ENCODE measurements at places on chromosomes 1 and 21. TPM values are rescaled to one million over a fixed set of nuclear protein-coding genes. Genes with fewer than 3 reads are reported as not detected.

FABP3 gene
- 1.8 TPM for polyA plus RNA-seq

GRCh38 chr21:31848326-31848985 is 24.4 kb upstream of the HUNK start:
- no peak for DNase-seq

DNA sequence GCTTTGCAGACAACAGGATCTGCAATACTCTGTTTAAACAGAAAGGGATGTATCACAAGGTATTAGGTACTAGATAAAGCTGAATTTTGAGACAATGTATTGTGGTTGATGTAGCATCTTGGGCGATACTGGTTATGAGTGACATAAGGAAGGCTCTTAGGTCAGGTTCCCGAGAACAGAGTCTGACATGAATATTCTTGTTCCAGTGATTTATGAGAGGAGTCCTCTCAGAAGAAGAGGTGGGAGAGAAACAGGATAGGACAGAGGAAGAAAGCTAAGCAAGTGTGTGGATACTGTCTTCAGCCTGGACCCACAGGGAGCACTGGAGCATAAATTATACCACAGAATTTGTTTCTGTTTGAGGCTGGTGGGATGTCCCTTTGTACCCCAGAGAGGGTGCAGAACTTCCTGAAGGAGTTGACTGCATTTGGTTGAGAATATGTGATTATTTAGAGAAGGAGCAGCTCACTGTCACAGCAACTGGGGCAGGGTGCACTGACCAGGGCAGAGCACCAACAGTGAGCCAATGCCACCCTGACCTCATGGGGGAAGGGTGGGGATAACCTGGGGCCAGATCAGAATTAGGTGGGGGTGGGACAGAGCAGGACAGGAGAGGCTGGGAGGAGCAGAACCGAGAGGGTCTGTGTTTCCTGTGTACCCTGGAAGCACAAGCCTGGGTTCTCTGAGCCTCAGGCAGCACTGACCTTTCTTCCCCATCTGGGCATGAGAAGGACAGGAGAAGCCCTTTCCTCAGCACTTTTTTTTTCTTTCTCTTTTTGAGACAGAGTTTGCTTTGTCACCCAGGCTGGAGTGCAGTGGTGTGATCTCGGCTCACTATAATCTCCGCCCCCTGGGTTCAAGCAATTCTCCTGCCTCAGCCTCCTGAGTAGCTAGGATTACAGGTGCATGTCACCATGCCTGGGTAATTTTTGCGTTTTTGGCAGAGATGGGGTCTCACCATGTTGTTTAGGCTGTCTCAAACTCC is 36.3 kb upstream of the SLC6A9 start:
- DNase-seq: no peak

DNA sequence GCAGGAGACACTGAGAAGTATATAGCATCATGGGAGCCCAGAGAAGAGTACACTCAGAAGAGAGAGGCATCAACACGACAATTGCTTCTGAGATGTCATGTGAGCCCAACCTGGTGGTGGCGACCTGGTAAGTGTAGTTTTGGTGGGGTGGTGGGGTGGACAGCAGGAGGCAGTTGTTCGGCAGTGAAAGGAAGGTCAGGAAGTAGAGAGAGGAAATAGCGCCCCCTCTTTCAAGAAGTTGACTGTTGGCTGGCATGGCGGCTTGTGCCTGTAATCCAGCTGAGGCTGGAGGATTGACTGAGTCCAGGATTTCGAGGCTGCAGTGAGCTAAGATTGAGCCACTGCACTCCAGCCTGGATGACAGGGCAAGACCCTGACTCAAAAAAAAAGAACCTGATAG is 12.6 kb downstream of the RSPO1 start:
- DNase-seq: no peak

GRCh38 chr1:197980457-197980856 is 63.3 kb downstream of the LHX9 start:
- no peak for DNase-seq

DNA sequence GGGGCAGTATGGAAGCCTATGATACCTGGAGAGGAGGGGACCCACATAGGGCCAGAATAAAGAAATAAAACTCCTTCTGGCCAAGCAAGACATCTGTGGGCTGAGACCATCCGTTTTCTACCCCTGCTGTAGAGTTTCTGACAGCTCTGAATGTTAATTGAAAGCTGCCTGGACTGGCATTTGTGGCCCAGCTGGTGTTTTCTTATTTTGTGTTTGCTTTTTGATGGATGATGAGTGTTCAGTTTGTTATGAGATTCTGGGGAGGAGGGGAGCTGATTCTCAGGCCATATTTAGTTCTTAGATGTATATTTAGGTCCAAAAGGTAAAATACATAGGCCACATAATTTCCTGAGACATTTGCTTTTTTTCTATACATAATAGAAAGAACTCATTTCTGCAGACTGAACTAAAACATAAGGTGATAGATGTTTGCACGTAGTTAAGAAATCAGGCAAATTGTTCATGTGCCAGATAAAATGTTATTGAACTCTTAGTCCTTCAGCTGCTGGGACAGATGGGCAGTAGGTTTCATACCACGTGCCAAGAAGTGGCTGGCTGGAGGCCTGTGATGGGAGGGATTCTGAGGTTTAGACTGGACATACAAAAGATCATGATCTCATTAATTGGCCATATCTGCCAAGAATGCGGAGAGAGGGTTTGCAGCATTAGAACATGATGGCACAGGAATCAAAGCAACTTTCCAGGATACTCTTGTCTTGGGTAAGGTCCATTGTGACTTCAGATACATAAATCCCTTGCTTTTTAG is 54.1 kb downstream of the DSCAM start:
- no peak for DNase-seq

GRCh38 chr1:174040387-174040786 is 18.2 kb upstream of the RC3H1 start:
- DNase-seq: peak; percentile 67

ANGPTL3 gene
- not detected for polyA plus RNA-seq

DNA sequence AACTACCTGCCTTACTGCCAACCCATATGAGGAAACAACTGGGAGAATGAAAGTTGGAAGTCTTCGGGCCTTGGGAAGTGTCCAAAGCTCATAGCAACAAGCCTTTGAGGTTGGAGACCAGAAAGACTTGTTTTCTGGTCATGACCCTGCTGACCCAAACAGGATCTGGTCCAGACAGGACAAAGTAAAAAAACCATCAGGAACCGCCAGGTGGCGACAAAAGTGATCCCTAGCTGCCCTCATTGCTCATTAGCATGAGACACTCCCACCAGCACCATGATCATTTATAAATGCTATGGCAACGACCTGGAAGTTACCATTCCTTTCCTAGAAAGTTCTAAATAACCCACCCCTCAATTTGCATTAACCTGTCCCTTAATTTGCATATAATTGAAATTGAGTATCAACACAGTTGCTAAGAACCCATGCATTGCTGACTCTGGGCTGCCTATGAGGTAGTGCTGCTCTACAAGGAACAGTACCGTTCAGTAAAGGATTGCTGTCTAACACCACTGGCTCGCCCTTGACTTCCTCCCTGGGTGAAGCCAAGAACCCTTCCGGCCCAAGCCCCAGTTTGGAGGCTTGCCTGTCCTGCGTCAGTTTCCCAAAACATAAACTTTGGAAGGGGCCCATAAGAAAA is 89.0 kb downstream of the URB2 start:
- DNase-seq: peak; percentile 32

GRCh38 chr1:60886793-60887331 is 195.5 kb upstream of the NFIA start:
- DNase-seq: no peak

GRCh38 chr1:206534552-206534951 is 27.2 kb downstream of the RASSF5 start:
- no peak for DNase-seq

DNA sequence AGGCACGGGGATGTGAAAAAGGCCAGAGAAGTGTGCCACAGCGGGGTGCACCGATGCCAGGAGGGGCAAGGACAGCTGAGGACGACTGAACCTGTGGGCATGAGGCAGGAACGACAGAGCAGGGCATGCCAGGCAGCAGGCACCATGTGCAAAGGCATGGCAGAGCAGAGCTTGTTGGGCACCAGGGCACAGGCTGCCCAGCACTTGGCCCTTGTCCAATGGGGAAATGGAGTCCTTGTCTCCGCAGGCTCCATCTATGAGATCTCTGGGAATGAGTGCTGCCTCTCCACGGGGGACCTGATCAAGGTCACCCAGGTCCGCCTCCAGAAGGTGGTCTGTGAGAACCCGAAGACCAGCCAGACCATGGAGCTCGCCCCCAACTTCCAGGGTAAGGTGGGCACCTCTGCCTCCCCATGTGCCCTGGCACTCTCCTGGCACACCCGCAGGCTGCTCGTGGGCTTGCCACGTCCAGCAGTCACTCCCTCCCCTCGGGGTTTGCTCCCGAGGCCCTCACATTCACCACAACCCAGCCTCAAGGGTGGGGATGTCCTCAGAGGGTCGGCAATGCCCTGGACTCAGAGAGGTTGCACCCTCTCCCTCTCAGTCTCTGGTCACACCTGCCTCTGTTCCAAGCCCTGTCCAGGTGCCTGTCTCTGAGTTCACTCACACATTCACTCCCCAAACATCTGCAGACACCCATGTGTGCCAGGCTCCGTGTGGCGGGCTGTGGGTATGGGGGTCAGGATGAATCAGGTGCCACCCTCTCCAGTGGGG is 4.2 kb downstream of the THEMIS2 start:
- no peak for DNase-seq

DNA sequence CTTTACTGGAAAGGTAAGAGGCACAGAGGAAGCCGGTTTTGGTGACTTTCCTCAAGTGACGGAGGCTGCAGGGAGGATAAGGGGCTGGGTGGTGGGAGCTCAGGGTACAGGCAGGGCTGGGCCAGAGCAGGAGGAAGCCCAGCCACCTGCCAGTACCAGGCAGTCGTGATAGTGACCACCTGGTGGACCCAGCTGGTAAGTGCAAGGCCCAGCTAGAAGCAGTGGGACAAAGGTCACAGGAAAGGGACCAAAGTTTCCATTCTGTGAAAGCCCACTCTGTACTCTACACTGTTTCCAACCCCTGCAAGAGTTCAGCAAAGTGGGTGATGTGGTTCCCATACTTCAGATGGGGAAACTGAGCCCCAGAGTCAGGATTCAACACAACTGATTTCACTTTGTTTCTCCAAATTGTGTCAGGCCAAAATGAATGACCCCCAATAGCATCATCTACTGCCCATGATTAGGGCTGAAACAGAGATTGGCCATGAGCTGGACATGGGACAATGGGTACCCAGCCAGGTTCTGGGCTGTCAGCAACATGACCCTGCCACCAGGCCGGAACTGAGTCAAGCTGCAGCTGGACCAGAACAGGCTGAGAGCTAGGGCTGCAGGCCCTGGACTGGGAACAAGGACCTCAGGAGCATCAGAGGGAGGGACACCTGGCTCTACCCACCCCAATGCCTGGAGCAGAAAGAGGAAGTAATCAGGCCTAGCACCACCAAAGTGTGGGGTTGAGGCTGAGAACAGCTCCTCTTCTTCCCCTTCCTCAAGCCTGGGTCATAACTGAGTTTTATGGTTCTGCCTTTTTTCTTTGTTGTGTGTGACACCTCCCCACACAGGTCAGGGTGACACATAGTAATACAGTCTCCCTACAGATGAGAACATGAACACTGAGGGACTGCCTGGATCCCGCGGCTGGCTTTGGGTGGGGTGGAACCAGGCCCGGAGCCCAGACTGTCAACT is 50.2 kb downstream of the KCNN3 start:
- DNase-seq: no peak

ADAMTS4 gene
- polyA plus RNA-seq: 2.5 TPM

CLCA2 gene
- polyA plus RNA-seq: 0.01 TPM

DNA sequence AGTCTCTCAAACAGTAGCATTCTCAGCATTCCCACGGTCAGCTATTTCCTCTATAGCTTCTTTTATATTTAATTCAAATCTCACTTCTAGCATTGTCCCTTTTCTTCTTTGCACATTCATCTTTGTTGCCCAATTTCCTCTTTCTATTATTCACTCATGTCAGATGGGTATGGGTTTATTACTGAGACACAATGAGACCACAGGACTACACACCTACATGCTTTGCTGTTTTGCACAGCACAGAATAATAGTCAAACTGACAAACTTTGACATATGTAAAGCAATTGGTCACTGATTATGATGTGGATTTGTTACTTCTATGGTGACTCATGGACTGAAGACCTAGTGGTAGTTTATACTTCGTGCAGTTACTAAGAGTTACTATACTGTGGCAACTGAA is 5.8 kb upstream of the CD1C start:
- no peak for DNase-seq

KLHDC9 gene
- polyA plus RNA-seq: 2.6 TPM

KIF17 gene
- polyA plus RNA-seq: 1.3 TPM

GRCh38 chr1:10838541-10838940 is 42.1 kb upstream of the CASZ1 start:
- no peak for DNase-seq

DNA sequence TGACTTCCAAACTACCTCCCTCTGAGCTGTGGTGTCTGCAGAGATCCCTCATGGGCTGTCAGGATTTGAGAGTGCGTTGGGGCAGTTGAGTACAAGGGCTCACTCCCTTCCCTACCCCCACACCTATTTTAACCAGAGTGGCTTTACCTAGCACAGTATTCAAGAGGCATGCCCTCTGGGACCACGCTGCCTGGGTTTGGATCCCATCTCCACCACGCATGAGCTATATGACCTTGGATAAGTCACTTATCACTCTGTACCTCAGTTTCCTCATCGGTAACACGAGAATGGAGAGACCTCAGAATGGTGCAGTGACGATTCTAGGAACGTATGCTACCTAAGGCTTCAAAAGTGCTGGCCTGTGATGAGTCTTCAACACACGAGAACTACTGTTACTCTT is 147.3 kb upstream of the WNT4 start:
- DNase-seq: no peak

DNA sequence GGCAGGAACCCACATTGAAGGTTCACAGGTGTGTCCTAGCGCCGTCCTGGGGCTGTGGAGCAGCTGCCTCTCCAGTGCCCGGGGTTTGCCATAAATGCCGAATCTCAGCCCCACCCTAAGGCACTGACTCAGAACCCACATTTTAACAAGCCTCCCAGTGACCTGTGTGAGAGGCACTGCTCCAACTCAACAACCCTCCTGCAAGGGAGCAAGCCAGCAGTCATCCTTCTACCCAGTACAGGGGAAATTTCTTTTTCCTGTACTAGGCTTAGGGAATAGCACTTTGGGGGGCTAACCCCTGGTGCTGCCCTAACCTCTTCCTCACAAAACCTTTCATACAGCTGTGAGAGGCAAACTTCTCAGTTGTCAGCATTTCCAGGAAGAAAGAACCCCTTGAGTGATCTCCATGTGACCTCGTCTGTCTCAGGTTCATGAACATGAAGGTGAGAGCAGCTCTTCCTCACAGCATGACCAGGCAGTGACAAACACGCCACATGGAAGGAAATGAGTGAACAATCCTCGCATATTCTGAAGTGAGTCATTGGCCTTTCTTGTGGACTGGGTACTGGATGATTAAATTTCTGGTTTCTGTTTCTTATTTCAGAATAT is 11.4 kb upstream of the BCAR3 start:
- DNase-seq: peak; percentile 77

- no peak for DNase-seq
Measured at GRCh38 chr1:77539519-77540142, 142.8 kb downstream of the ZZZ3 start.

- no peak for DNase-seq
Measured at GRCh38 chr21:42157606-42158310, 61.2 kb upstream of the ABCG1 start.

SYTL1 gene
- 0.29 TPM for polyA plus RNA-seq

GRCh38 chr1:1033009-1033587 is 13.2 kb downstream of the AGRN start:
- peak; percentile 80 for DNase-seq

GRCh38 chr1:38238294-38238693 is 191.7 kb upstream of the POU3F1 start:
- no peak for DNase-seq

MAP1LC3C gene
- polyA plus RNA-seq: not detected
